ENCODE measurements at places on chromosomes 12 and 14.

DNA sequence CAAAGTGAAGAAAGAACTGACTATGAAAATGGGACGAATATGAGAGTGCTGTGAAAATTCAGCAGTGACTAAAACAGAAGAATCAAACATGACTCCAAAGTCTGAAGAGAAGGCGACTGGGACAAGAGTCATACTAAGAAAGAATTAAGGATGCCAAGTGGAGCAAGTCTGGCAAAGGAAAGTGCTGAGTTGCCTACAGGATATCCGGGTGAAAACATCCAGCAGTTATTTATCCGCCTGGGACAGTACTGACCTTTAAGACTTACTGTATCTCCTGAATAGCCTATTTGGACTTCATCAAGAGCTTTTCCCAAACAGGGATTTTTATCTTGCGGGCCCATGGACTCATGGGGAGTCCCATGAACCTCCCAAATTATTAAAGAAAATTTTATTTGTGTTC is 41.1 kb downstream of the KICS2 start:
- DNase-seq = no peak

DNA sequence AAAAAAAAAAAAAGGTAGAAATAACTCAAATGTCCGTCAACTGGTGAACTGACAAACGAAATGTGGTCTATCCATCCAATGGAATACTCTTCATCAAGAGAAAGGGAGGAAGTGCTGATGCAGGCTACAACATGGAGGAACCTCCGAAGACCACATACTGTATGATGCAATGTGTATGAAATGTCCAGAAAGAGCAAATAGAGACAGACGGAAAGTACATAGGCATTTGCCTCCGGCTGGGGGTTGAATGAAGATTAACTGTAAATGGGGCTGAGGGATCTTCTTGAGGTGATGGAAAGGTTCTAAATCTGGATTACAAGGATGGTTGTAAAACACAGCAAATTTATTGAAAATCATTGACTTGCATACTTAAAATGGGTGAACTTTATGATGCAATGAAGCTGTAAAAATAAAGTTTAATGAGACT is 35.4 kb downstream of the DLK1 start:
- no peak for DNase-seq

- no peak for DNase-seq
Measured at GRCh38 chr12:96094201-96094600, 58.8 kb upstream of the LTA4H start.

DNA sequence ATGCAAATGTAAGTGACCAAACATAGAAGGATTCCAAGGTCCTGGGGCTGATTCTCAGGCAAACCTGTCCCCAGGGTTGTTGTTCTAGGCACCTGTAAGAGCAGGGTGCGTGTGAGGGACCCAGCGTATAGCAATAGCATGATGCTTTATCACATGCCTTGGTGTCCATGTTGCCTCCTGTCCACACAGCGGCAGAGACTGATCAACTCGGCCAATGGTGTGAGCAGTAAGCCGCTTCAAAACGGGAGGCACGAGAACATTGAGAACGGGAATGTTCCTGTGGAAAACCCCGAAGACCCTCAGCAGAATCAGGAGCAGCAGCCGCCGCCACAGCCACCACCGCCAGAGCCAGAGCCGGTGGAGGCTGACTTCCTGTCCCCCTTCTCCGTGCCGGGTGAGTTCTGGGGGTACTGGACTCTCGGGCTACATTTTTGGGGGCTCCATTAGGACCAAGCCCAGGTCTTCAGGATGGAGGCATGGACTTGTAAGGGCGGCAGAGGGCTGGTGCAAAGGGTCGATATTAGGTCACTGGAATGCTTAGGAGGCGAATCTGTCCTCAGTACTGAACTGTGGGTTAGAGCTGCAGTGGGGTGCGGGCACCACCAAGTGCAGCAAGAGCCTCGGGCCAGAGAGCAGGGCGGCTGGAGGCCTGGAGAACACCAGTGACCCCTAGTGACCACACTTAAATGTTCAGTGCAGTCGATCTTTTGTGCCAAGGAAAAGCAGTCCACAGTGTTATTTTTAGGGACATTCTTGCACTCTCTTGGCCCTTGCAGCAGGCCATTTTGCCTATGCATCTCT is 57.2 kb upstream of the RIN3 start:
- peak; percentile 57 for DNase-seq

DNA sequence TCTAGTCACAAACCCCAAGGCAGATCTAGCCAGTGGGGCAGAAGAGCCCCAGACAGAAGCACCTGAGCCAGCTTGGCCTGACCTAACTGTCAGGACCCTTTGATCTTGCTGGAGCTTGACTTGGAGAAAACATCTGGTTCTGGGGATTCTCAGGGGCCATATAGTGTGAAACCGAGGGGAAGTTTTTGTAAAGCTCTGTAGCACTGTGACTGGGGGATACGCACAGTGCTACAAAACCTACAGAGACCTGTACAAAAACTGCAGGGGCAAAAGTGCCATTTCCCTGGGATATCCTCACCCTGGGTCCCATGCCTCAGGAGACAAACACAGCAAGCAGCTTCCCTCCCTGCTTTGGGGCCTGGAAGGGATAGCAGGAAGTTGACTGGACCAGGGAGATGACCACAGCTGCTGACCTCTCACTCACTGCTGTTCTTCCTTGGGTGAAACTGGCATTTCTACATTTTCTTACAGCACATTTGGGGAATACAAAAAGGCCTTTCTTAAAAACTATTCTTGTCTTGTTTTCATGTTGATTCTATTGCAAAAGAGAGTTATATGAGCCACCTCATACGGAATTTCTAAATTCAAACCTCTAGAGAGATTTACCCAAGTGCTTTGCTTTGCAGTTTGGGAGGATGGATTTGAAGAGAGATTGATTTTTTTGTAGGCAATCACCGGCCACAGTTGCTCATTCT is 140.0 kb downstream of the DAD1 start:
- no peak for DNase-seq

DNA sequence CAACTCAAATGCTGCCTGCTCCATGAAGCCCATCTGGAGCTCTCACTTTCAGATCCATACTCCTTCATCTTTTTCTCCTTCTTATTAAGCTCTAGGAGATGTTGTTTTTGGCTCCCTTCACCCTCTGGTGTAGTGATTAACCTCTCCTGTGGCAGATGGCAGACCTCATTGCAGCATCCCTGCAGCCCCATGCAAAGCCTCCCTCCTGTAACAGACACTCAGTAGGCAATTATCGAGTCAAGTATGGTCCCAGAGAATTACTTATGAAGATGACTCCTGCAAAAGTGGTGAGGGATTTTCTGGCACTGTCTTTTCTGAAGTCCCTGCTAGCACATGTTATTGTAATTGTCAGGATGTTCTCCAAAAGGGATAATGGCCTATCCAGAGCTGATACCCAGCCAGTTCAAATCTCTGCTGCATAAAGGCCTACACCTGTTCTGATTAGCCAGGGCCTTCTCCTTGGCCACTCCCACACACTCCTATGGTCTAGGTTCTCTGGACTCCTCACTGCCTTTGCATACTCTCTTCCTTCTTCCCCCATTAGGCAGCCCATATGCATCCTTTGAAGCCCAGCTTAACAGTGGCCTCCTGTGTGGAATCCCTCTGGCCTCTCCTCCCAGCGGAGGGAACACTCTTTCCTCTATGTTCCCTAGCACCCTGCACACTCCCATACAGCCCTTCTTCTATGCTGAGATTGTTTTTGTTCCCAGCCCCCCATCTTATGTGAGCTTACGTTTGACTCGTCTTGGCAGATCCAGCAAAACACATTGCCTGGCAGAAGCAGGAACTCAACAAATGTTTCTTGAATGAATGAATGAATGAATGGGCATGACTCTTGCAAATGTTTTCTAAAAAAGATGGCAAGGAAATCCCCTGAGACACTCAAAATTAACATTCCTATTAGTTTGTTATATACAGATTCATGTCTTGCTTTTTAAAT is 43.9 kb upstream of the MDM1 start:
- DNase-seq = no peak

DNA sequence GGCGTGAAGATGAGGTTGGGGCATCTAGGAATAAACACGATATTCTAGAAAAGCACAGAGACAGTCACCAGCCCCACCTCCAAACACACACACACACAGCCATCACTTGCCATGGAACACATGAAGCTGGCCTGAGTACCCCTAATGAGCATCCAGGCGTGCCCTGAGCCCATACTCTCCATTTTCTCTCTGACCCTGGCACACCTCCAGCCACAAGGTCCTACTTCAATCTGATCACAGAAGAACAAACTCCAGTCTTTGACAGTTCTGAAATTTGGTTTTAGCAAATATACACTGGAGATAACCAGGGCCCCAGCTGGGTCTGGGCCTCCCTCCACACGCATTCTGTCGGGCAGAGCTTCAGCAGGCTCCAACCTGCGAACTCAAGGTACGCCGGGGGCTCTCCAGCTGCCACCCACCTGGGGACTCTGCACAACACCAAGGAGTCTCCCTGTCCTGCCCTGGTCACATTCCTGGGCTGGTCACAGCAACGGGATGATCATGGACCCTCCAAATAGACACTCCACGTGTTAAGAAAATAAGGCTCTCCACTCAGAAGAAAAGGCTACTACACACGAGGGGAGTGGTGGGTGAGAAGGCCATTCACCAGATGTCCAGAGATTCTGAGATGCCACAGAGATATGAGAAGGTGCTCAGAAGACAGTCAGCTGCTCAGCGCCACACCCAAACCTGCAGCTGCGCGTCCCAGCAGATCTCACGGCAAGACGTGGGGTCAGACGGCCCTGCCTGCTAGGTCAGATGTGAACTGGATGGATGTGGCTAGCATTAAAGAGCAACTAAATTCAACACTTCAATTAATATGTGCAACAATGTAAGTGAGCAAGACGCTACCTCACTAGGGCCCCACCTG is 57.0 kb upstream of the PNMA1 start:
- no peak for DNase-seq

DNA sequence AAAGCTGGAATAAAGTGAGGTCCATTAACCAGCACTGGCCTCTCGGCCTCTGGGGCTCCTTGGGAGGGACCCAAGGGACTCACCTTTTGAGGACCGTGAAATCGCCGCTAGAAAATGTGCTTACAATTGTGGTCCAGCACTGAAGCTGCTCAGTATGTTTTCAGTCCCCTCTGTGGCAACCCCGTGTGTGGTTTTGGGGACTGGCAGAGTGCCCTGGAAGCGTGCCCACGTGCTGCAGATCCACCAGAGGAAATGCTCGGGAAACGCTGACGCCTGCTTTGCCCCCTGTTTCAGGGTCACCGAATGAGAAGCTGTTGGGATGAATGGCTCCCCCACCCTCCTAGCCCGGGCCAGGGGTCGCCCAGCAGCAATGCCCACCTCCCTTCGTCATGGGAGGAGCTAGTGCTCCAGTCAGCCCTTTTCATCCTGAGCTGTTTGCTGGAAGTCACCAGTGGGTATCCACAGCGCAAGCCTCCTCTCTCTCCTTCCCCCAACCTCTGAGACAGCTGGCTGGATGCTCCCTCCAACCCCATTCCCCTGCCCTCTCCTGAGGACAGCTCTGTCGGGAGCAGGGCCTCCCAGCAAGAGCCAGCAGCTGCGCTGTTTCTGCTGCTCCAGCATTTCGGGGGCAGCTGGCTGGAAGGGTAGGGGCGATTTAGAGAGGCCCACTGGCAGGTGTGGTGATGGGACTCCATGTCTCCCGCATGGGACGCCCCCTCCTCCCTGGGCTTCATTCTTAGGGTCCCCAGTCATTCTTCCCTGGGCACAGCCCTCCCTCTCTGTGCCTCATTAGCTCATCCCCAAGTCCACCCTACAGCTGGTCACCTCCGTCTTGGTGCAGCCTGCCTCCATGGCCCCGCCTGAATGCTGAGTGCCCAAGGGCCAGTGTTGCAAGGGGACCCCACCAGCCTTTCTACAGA is 33.2 kb upstream of the PPP1R13B start:
- DNase-seq = no peak

GRCh38 chr14:78090864-78091263 is 79.3 kb upstream of the NRXN3 start:
- no peak for DNase-seq

DNA sequence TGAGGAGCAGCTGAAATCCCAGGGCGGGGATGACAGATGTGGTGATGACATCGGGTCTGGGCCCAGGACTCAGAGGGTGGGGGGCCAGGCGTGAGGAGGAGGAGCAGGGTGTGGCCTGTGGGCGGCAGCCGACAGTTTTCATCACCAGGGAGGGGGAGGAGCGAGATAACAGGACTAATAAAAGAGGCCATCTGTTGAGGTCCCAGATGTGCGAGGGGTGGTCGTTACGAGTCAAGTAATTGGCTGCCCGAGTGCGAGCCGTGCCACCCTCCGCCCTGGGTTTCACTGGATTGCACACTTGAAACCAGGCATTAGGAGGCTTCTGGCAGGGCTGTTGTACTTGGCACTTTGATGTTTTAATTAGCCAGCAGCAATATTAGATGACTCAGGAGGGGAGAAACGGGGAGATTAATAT is 67.2 kb downstream of the NOS1 start:
- no peak for DNase-seq

- DNase-seq = no peak
Measured at GRCh38 chr14:33375786-33376185, 437.1 kb downstream of the NPAS3 start.

DNA sequence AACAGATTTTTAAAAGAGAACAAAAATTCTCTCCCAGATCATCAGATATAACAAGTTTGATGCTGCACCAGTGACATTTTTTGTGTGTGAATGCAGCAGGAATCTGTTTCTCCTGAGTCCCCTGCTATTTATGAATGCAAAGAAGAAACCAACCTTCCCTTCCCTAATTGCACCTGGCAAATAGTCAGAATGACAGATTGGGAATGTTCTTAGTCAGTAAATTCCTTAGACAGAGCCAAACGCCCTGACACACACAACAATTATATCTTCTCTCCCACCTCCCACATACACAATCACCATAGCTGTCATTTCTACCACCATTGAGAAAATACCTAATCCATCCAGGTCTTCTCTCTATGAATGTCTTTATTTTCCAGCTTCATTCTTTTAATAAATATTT is 174.4 kb downstream of the ALG10B start:
- no peak for DNase-seq

DNA sequence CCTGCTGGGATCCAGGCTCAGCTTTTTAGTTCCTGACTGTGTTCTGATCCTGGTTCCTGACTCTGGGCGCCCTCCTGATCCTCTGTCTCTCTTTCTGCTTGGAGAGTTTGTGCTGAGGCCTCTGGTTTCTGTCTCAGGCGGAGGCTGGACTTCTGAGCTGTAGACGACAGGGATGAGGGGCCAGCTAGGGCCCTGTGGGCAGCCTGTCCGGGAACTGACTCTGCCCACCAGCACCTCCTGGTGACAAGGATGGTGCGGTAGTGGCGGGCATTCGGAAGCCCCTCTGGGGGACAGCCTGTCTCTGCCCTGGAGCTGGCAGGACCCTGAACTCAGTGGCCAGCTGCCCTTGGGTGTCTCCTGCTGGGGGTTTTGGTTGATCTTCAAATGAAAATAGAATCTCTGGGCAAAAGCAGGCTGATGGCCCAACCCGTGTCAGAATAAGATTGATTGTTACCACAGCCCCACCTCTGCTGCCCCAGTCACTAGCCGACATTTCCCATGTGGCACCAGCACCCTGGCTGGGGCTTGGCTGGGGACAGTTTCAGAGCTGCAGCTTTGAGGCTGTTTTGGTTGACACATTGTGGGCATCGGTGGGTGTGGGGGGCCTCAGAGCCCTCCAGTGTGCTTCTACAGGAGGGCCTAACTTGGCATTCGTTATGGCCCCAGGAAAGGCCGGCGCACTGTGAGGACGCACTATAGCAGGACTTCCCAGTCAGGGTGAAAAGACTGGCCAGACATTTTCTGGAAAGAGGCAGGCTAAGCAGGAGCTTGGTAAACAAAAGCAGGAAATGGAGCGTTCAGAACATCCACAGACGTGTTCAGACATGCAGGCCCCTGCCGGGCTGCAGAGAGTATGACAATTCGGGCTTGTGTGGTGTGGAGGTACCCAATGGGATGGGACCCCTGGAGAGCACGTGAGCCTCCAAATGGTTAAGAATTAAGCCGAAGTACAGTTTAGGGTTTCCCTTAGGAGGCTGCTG is 16.2 kb downstream of the KRT80 start:
- no peak for DNase-seq
